RWPE1 (cell line): ENCODE measurements at places on chromosomes 5 and 9.

DNA sequence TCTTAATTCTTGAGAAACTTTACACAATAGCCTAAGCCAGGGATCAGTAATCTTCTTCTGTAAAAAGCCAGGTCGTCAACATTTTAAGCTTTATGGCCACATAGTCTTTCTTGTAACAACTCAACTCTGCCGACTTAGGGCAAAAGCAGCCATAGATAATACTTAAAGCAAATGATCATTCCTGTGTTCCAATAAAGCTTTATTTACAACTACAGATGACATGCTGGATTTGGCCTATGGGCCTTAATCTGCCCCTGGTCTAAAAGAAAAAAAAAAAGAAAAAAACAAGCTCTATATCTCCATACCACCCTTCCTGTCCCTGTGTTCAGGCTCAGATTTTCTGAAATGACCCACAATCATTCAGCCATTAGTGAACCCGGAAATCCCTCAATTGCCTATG, 220.3 kb downstream of the ENC1 start:
- no peak for DNase-seq

DNA sequence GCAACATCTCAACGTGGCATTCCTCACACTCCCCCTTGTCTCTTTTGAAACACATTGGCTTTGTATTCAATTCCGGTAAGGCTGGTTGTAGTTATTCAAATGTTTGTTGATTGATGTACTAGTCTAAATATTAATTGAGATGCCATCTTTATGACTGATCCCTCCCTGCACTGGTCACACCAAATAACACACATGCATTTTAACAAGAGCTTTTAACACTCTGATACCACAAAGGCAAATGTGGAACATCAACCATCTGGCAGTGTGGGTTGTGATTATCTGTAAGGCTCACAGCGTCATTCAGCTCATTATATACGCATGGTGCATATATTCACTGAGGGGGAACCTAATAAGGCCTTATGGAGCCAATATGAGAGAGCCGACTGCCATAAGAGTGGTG, 305.0 kb downstream of the TENT4A start:
- DNase-seq: no peak

- no peak for DNase-seq
Measured at GRCh38 chr5:150340614-150341255, 16.8 kb upstream of the TCOF1 start.

DNA sequence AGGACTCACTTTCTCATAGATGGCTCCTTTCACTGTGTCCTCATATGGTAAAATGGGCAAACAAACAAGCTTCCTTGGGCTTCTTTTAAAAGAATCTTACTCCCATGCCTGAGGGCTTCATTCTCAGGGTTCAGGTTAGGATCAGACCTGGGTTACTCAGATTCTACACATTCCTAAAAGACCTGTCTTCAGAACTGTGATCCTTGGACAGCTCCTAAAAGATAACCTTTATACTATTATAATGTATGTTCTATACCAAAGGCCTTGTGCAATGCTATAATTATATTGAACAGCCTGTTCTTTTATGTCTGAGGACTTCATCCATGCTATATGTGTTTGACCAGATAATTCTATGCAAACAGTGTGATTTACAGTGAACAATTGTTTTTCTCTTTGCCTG, 264.4 kb upstream of the CDH10 start:
- no peak for DNase-seq

DNA sequence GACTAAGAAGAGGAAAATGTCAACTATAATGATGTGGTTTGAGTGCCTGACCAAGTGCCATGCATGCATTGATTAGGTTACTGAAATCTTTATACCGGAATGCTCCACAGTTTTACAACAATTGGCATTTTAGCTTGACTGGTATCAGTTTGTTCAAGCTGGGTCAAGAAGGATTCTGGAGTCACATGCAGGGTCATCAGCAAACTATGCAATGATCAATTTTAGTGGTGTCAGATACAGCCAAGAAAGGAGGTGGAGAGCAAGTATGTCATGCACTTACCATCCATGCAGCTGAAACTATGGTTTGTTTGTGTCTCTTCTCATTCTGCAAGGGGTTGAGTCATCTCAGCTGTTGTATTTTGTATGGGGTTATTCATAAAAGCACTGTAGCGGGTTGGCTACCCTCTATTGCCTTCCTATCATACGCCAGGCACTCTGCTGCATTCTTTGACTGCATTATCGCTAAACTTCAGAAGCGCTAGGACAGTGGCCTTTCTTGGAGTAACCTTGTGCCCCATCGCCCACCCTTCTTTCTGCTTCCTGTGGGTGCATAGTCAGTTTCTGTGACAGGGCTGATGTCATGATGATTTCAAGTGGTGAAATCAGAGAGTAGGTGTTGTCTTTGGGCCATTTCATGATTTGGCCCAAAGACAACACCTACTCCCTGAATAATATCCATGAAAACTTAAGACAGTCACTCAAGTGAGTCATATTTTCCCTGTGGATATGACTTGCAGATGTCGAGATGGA, 145.4 kb downstream of the MTX3 start:
- DNase-seq: peak; percentile 29

DNA sequence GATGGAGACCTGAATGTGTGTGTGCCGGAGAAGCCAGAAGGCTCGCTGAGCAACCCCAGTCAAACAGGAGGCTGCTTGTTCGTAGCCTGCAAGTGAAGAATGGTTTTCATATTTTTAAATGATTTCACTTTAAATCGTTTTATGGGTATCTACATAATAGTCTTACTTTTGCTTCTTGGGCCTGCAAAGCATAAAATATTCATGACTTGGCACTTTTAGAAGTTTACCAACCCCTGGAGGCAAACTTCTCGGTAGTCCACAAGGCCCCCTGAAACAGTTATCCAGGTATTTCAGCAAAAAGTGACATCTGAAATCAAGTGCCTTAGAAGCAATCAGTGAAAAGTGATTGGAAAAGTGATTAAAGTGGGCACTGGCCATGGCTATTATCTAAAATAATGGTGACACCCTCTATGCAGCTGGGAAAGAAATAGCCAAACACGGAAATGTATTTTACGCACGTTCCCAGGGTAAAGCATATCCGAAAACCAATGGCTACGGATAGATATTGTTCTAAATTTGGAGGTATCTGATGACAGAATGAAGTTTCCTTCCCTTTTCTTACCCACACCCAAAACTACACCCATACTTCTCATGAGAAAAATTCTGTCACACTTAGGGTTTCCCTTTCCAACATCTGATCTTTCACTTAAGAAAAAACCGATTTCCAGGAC, 39.0 kb downstream of the RAPGEF1 start:
- DNase-seq: no peak

- DNase-seq: no peak
Measured at GRCh38 chr9:90891308-90892040, 89.9 kb downstream of the SYK start.

DNA sequence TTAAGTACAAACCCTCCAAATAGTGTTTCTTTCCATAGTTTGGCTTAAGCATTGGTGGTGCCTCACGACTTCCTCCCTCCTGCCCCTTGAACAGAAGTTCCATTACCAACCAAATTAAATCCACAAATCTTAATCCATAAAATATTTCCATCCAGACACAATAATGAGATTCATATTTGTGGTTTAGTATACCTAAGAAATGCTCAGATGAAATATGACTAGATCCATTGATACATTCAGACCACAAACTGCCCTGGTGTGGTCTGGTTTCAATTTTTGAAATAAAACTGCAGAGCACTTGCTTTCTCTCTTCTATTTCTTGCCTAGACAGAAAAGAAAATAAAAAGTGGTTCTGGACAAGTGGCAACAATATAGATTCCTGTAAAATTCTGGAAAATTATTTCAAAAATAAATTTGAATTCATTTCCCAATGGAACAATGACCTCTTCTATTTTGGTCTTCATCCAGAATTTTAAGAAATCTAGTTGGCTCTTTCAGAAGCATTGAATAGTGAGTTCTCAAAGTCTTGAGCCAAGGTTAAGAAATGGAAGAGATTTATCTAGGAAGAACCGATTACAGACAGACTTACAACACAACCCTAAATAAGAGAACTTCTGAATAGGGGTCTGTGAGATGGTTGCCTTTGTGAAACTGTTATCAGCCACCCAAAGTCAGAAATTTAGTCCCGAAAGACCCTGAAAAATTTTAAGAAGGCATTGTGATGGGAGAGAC, 14.0 kb downstream of the TNC start:
- no peak for DNase-seq

- peak; percentile 89 for DNase-seq
Measured at GRCh38 chr5:66849803-66850202, 253.6 kb downstream of the MAST4 start.

DNA sequence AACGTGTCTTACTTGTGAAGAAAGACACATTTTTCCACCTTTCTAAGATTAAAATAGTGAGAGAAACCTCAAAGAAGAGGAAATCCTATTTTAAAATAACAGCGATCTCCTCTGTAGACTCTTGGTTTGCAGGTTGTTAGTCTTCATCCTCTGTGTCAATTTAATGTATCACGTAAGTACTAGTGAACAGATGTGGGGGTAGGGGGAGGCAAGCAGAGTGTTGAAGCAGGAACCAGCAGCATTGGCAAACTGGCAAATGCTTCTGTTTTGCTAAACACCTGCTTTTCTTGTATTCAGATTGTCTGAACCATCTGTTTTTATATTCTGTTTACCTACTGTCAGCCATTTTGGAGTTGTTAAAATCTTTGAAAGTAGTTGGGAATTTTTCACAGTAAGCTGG, 159.3 kb upstream of the TLX3 start:
- DNase-seq: no peak

GRCh38 chr5:172816925-172817562, 17.0 kb upstream of the ERGIC1 start:
- DNase-seq: peak; percentile 95

DNA sequence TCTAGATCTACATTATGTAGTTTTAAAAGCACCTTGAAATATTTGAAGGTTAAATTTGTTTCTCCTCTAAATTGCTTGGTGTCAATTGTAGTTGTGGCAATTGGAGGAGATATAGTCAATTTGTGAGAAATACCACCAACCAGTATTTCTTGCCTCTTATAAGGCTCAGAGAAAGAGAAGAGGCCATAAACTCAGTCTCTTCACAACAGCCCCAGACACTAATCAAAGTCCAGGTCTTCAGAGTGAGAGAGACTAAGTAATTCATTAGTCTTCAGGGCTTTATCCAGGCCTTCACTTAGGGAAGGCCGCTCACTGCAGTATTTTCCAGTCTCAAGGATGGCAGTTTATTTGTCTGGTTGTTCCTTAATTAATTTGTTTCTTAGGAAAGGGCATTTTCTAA, 168.0 kb upstream of the RGMB start:
- DNase-seq: no peak

- no peak for DNase-seq
Measured at GRCh38 chr9:81499021-81499454, 190.3 kb downstream of the TLE1 start.

GRCh38 chr9:34580358-34580757, 9.2 kb downstream of the CNTFR start:
- DNase-seq: no peak

DNA sequence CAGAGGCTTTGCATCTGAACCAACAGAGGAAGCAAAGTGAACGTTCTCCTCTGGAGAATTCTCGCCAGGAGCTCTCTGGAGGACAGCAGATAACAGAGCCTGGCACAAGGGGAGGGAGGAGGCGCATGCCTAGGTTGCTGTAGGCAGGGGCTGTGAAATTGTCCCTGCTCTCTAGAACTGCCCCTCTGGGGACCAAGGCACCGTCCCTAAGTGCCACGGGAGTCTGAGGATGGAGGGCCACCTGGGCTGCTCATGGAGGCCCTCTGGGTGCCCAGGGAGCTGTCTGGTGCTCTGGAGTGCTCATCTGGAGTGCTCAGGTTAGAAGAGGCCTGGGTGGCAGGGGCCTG, 77.6 kb downstream of the CACNA1B start:
- no peak for DNase-seq
